Substantia nigra (tissue), 51 donors: ENCODE measurements at places on chromosomes 12 and 14.

DNA sequence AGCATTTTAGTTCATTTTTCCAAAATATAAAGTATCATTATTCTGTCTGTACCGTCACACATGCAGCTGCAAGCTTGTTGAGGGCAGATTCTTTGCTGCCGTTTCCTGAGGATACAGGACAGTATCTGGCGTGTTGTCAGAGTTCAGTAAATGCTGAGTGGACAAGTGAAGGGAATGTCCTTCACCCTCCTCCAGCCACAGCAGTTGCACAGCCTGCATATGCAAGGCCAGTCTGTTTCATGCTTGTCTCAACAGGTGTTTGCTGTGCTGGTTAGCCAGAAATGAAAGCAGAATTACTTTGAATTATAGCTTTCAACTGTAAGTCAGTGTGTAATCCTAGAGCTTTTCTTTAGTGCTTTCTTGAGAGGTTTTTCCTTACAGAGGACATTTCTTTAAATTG is 36.5 kb downstream of the TDP1 start:
- DNase-seq, result no peak

- DNase-seq, result no peak
Observed at GRCh38 chr12:68139001-68139400, 20.5 kb downstream of the IFNG start.

- no peak for DNase-seq
Observed at GRCh38 chr12:70264067-70264867, 21.0 kb downstream of the CNOT2 start.

DNA sequence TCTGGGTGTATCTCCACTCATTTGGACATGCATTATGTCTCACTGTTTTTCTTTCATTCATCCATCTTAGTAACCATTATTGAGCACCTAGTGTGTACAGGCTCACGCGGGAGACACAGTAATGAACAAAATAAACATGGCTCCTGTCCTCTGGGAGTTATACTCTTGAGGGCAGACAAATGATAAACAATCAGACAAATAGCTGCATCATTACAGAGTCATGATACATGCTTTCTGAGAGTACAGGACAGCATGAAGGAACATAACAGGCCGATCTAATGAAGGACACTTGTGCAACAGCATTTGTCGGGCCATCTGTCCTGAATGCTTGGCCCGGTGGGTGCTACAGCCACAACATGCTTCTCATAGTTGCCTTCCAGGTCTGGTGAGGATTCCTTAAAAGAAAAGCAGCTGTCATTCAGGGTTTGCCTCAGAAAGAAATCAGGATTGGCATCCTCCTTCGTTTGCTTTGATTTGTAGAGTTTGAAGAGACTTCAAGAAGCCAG is 77.2 kb upstream of the EGLN3 start:
- no peak for DNase-seq

DNA sequence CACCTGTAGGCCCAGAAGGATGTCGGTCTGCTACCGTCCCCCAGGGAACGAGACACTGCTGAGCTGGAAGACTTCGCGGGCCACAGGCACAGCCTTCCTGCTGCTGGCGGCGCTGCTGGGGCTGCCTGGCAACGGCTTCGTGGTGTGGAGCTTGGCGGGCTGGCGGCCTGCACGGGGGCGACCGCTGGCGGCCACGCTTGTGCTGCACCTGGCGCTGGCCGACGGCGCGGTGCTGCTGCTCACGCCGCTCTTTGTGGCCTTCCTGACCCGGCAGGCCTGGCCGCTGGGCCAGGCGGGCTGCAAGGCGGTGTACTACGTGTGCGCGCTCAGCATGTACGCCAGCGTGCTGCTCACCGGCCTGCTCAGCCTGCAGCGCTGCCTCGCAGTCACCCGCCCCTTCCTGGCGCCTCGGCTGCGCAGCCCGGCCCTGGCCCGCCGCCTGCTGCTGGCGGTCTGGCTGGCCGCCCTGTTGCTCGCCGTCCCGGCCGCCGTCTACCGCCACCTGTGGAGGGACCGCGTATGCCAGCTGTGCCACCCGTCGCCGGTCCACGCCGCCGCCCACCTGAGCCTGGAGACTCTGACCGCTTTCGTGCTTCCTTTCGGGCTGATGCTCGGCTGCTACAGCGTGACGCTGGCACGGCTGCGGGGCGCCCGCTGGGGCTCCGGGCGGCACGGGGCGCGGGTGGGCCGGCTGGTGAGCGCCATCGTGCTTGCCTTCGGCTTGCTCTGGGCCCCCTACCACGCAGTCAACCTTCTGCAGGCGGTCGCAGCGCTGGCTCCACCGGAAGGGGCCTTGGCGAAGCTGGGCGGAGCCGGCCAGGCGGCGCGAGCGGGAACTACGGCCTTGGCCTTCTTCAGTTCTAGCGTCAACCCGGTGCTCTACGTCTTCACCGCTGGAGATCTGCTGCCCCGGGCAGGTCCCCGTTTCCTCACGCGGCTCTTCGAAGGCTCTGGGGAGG is at the start of gene LTB4R:
TSS of gene LTB4R (plus strand) at position 857 of the 959 bp plus-strand sequence. CDS start 4,150 bp downstream, outside the sequence.
- DNase-seq, result peak; percentile 85

- no peak for DNase-seq
Observed at GRCh38 chr12:77407931-77408330, 342.6 kb upstream of the E2F7 start.

DNA sequence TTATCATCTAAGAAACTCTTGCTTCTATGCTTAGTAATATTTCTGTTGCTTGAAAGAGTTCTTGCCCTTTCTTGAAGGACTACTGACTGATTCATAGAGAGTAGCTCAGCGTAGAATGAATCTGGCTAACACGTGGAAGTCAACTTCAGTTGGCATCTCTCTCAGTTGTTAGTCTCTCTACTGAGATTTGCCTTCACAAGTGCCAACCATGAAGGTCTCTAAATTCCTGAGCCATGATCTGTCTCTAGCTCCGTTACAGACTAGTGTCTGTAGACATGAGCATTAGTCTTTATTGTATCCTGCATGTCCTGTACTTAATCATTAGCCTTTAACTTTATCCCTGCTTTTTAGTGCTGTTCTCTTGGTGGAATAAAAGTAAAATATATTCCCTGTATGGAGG is 19.1 kb upstream of the ALX1 start:
- DNase-seq, result no peak

DNA sequence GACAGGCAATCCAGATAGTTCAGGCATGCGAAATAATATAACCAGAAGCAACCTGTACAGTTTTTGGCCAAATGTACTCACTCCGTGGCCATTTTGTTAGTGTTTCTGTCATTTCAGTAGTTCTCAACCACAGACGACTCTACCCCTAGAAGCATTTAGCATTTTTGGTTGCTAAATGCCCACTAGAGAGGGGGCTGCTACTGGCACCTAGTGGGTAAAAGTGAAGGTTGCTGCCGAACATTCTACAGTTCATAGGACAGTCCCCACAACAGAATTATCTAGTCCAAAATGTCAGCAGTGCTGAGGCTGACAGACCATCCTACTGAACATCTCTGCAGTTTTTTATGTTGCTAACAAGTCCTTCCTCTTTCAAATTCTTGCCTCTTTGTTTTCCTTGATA is 107.4 kb downstream of the TSHR start:
- DNase-seq, result no peak

DNA sequence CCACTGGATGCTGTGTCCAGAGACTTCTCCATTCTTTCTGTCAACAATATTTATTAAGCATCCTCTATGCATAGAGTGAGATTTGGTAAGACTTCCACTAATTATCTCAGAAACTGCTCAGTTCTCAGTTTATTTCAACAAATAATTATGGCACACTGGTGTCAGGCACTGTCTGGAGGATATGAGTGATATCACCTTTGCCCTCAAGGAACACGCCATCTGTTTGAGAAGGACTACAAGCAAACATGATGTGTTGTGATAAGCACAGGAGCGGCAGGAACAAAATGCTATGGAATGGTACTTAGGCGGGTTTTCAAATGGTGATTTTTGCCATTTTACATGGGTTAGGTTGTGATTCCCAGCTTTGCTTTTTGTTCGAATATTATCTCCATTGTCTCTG is 229.2 kb downstream of the DPF3 start:
- DNase-seq, result no peak

DNA sequence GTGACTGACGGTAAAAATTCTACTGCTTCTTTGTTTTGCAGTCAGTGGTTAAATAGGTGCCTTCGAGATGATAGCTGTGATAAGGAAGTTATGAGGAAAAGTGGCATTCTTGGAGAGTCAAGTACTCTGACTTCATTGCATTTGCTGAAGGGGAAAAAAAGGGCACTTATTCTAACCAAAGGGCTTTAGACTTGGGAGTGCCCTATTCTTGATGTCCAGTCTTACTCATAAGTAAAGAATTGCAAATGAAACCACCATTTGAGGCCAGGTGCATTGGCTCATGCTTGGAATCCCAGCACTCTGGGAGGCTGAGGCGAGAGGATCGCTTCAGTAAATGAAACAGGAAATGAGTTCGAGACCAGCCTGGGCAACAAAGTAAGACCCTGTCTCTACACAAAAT is 40.3 kb downstream of the BRAP start:
- no peak for DNase-seq

DNA sequence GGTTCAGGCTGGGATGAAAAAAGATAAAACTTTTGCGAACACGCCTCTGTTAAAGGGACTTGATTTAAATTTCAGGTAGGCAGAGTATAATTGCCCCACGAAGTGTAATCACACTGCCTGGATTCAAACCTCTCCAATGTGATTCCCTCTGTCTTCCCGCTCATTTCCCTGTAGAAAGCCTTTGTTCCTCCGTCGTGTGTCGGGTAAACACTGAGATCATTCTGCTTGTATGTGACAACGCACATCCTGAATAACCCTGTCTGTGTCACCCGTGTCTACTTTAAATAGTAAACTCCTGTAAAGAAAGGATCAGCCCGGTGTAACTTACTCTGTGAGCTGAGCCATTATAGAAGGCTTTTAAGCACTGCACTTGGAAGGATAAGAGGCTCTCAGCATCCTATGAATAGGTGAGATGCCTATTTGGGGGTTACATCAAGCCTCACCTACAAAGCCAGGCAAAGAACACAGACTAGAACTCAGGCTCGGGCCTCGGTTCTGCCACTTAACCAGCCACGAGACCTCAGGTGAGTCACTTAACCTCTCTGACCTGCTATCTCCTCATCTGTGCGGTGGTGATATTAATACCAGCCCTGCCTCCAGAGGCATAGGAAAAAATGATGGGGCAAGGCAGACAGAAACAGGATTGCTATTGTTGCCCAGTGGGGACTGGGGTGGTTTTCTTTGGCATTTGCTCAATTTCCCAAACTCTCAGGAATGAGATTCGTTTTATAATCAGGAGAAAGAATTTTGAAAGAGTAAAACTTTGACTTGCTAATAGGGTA is 74.2 kb downstream of the RBM19 start:
- DNase-seq, result no peak

- no peak for DNase-seq
Observed at GRCh38 chr12:111586986-111587385, 12.1 kb downstream of the ATXN2 start.

DNA sequence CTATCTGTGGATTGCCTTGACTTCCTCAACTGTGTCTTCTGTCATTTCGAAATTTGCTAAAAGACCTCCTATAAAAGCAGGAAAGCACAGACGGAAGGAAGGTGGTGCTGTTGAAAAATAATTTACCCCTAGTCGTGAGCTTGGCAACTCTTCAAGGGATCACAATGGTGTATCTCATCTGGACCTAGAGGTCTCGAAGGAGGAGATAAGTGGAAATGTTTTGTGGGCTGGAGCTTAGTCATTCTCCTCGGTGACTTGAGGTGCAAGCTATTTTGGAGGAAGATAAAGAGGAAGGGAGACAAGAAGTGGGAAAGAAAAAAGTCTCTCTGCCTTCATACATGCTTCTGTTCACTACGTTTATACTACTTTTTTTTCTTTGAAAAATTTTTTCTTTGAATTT is 89.9 kb downstream of the FLRT2 start:
- no peak for DNase-seq

GRCh38 chr12:27964123-27964522 is 8.4 kb downstream of the PTHLH start:
- DNase-seq, result no peak

DNA sequence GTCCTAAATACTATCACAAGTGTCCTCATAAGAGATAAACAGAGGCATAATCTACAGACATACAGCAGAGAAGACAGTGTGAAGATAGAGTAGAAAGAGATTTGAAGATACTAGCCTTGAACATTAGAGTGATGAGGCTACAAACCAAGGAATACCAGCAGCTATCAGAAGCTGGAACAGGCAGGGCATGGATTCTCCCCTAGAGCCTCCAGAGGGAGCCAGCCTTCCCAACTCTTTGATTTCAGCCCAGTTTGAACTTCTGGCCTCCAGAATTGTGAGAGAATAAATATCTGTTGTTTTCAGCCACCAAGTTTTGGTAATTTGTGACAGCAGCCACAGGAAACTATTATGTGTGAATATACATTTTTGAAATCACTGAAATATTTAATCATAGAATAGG is 47.2 kb downstream of the CCDC91 start:
- DNase-seq, result no peak

DNA sequence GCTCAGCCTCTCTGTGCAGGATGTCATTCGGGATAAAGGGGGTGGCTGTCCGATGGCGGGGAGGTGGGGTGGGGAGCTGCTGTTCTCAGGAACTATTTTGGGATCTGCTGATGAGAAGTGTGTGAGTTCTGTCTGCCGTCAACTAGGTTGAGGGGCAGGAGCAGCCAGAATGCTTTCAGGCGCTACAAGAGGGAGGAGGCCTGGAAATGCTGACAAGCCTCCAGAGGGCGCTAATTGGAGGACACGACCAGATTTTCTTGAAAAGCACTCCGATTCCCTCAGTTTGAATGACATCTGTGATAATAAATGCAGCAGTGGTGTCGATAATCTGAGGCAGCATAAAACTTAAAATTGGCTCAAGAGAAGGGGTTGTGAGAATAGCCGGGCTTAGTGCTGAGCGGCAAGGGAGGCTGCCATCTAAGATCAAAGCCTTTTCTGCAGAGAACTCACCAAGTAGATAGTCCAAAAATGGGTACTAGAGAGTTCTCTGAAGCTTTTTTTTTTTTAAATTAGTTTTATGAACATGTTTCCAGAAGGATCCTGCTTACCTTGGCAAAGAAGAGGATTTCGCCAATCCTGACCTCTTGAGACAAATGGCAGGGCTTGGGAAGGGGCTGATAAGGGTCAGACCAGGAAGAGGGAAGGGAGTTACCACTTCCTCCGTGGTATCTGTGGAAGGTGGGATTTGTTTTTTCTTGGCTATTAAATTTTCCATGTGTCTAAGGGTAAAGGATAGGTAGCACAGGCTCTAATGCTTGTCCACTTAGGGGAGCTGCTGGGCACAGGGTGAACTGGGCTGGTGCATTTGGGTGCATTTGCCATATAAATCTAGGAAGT is 94.4 kb downstream of the CRACR2A start:
- DNase-seq, result no peak

DNA sequence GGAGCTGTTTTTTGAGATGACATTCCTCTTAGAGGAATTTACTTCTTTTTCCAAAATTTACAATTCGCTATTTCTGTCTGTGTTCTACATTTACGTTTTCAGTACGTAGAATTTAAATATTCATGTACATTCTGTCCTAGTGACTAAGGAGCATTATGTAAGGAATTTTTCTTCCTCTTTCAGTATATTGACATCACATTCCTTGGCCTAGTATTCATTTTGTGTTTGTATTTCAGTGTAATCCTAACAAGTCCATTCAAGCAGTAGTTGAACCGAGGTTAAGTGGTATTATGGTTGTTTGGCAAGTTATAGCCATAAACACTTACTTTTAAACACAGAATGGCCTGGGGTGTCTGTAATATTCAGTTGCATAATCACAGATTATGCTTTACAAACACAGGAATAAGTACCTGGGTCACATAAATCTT is 465.2 kb downstream of the PCNX1 start:
- DNase-seq, result no peak

- no peak for DNase-seq
Observed at GRCh38 chr12:104790296-104791125, 167.6 kb downstream of the SLC41A2 start.
